ENCODE measurements at places on chromosomes 1 and 21.

GRCh38 chr1:209650454-209650853, 1.8 kb downstream of the LAMB3 start:
- DNase-seq, result no peak

- no peak for DNase-seq
Measured at GRCh38 chr1:175077356-175078030, 9.9 kb downstream of the TNN start.

DNA sequence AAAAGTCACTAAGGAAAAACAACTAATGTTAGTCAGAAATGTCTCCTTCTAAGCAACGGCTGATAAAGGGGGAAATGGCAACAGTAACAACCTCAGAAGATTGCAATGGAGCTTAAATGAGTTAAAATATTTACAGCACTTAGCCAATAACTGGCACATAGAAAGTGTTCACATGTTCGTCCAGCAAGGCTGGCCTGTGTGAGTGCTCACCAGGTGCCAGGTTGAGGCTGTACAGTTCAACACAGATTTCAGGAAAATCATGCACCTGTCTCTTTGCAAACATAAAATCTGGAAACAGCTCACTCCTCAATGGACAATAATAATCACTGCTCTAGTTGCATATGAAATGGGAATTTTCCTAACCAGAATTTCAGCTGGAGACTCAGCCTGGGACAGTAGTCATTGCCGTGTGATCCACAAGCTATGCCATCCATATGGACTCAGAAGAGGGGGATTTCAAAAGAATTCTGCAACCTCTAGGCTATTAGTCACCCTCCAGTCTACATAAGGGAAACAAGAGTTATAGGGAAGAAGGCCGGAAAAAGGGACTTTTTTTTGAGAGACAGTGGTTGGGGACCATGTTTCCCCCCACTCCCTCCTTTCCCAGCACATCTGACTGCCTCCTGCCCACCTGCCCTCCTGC, 68.6 kb downstream of the SYDE2 start:
- DNase-seq, result peak; percentile 0

GRCh38 chr21:34511787-34512455, at the start of gene KCNE1:
KCNE1 (minus strand) TSS chr21:34512210; CDS start chr21:34449634, 62,576 bp downstream.
- no peak for DNase-seq

DNA sequence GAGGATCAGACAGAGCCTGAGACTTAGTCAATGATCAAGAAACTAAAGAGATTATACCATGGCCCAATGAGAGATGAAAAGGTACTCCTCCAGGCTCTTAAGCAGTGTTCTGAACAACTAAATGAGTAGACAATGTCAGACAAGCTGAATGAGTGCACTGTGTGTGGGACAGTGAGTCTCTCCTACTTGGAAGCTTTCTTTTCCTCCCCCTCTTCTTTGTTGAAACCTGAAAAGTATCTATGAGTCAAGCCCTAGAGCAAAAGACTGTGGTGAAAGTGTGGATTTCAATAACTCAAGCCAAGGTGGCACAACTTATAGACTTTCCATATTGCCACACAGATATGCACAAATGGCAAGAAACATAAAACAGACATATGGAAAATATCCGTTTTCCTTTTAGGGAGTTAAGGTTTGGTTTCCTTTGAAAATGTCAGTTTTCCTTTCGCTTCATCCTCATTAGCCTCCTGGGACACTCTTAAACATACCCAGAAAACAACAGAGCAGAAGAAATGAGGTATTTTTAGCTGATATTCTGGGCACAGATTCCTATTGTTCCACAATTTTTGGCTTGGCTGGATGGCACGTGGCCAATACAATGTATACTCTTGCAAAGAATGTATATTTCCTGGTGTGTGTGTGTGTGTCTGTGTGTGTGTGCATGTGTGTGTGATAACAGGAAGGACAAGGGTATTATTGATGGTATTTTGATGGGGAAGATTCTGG, 96.6 kb downstream of the LMX1A start:
- DNase-seq, result no peak

- DNase-seq, result no peak
Measured at GRCh38 chr1:5885471-5886139, 106.6 kb downstream of the NPHP4 start.

- DNase-seq, result no peak
Measured at GRCh38 chr21:34018185-34018584, 55.2 kb upstream of the MRPS6 start.

- DNase-seq, result no peak
Measured at GRCh38 chr1:248886237-248886895, 19.7 kb upstream of the PGBD2 start.

- DNase-seq, result no peak
Measured at GRCh38 chr1:83029916-83030315, 969.0 kb downstream of the TTLL7 start.

DNA sequence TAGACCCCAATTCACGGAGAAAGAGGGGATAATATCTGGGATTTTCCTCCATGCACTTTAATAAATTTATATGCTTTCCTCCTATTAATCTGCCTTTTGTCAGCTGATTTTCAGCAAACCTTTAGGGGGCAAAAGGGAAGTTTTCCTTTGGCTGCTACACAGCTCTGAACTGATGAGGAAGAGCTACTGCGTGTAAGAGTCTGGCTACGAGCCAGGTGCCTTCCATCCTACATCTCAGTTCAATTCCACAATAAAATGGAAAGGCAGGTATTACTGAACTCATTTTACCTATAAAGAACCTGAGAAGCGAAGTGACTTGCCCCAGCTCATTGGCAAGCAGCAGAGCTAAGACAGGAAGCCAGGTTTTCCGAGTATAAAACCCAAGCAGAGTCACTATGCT, 28.3 kb upstream of the ZNF326 start:
- no peak for DNase-seq

GRCh38 chr1:24566236-24566867, 10.5 kb downstream of the NCMAP start:
- DNase-seq, result no peak

GRCh38 chr1:205237526-205238484, 10.1 kb downstream of the TMCC2 start:
- no peak for DNase-seq

GRCh38 chr1:158961178-158961577, 29.8 kb downstream of the PYHIN1 start:
- DNase-seq, result no peak

GRCh38 chr1:71390518-71390917, 309.7 kb upstream of the ZRANB2 start:
- no peak for DNase-seq

DNA sequence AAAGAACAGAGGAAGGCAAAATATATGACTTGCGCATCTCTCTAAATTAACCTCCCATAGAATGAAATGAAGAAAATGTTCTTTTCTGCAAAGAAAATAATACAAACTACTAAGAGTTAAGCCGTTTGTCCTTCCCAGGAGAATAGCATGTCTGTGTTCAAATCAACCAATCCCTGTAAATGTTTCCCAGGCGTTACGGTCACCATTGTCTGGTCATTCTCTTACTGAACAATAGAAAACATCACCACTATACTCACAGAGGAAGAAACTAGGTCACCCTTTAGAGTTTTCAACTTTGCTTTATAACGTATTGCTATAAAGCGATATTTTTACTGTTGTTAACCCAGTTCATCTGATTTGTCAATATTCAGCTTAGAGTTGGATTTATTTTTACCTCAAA, 34.1 kb downstream of the COL11A1 start:
- DNase-seq, result no peak

DNA sequence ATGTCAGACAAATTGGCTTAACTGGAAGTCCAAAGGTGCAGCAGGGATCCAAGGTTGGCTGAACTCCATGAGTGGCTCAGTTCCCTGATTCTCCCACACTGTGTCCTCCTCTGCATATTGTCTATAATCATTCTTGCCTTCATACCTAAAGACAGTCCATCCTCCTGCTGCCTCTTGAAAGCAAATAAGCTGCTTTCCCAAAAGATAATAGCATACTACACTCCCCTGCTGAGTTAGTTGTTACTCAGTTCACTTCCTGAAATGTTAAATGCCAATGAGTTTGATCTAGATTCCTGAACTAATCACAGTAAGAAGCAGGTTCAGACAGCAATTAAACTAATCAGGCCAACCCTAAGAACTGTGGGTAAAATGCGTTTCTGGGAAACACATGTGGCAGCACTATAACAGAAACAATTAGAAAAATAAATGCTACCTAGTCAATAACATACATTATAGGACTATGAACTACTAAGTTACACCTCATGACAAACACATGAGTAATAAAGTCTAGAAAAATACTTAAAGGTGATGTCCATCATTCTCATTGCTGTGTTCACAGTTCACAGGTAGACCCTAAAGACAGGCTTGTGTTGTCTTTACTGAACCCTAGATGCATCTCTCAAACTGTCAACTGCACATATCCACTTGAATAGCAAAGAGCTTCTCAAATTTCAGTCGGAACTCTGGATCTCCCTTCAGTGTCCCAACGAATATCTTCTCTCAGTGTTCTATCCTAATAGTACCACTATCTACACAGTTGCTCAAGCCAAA, 50.8 kb upstream of the BOLA1 start:
- no peak for DNase-seq

- no peak for DNase-seq
Measured at GRCh38 chr1:155073377-155074242, 5.0 kb upstream of the EFNA3 start.

GRCh38 chr21:46149205-46149901, 6.0 kb downstream of the FTCD start:
- no peak for DNase-seq

DNA sequence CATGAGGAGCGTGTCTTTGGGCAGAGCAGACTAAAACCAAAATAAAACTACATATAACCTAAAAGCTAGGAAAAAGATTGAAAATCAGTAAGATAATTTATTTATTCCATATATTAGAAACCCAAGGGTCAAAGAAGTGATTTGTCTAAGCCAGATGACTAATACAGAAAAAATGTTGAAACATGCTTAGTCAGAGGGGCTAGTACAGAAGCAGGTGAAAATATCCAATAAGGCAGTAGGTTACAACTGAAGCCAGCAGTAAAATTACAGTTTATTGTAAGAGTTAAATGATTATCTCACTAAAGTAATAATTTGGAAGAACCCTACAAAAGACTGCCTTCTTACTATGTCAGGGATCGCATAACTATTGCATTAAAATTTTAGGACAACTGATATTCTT, 1190.9 kb upstream of the PRMT6 start:
- DNase-seq, result no peak

DNA sequence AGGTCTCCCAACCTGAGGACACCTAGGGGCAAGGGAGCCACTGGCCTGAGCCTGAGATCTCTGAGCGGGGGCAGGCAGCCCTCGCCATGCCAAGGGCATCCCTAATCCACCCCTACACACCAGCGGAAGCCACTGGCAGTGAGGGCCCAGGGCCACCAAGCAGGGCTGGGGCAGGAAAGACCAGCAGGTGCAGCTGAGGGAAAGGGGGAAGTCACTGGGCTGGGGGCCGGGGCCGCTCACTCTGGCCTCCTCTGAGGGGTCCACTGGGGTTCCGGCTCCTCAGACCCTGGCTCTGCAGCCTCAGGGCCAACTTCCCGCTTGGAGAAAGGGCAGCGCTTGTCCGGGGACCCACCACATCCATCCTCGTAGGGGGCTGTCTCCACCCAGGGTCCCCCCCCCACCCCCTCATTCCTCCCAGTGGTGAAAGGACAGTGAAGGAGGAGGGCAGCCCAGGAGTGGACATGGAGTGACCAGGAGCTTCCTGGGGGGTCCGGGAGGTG, 42.5 kb upstream of the ACTRT2 start:
- DNase-seq, result no peak

DNA sequence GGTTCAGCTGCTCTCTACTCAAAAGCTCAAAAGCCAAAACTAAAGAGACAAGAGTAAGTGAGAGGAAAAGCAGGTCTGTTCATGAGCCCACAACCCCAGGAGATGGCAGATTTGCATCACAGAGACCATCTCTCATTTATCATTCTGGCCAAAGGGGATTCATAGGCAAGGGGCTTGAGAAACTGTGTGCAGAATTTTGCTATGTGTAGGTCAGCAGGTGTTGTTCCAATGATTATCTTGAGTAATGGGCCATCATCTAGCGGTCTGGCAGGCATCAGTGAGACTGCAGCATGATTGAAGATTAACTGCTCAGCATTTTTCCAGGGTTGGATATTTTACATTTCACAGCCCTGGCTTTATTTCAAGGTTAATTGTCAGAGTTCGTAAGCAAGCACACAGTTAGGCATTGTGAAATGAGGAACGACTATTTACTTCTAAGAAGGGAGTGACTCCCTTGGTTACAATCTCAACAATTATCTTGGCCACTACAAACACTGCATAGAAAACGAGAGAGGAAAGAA, 1204.6 kb upstream of the TMPRSS15 start:
- DNase-seq, result no peak

- no peak for DNase-seq
Measured at GRCh38 chr1:17460219-17460618, 20.7 kb upstream of the RCC2 start.

Data from SHP77 (cell line).